PC-9 (cell line): ENCODE measurements at places on chromosomes 5 and 9.

DNA sequence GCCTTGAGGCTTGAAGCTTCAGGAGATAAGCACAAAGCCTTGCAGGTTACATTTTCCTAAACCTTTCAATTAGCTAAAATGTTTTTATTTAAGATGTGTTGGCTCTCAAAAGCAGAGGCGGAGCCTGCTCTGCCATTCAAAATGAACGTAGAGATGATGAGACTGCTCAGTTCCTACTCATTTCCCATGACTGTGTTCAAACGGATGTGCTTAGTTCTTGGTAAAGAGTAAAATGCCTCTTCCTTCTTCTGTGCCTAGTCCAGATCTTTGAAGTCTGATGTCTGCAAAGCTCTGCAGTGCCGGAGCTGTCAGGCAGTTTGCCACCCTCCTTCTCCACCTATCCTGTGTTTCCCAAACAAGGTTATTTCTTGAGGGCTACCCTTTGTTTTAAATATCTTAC, 46.3 kb upstream of the ADAMTSL1 start:
- no peak for DNase-seq

- no peak for DNase-seq
Measured at GRCh38 chr9:19446361-19446861, 37.6 kb downstream of the ACER2 start.

- peak; percentile 86 for DNase-seq
Measured at GRCh38 chr9:92325269-92325990, at the start of the genes CENPP and NOL8. Gene CENPP, plus strand, starts transcription at chr9:92325953. Gene NOL8, minus strand, starts transcription at chr9:92325350. Its CDS starts 1,189 bp downstream, at chr9:92324161.

- no peak for DNase-seq
Measured at GRCh38 chr5:8340739-8341344, 471.9 kb downstream of the MTRR start.

DNA sequence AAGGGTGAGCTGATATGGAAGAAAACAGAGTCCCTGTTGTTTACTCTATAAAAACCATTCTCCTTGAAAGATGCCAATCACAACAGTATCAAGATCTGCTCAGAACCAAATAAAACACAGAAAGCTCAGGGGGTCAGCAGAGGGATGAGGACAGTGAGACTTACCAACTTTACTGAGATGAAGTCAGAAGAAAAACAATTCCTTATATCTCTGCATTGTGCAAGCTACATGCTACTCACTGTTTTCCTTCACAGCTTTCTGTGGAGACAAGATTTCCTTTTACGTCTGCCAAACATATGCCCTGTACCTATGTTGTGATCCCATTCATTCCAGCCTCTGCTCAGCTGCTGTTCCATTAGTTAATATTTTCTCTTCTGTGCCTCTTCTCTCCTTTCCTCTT, 185.6 kb downstream of the TSSK1B start:
- no peak for DNase-seq

- no peak for DNase-seq
Measured at GRCh38 chr5:158174918-158175851, 316.2 kb upstream of the CLINT1 start.

GRCh38 chr9:132409828-132410528, at the start of gene CFAP77:
Gene CFAP77, plus strand, starts transcription at chr9:132410211. Its CDS starts 61 bp downstream, at chr9:132410272.
- DNase-seq = no peak

DNA sequence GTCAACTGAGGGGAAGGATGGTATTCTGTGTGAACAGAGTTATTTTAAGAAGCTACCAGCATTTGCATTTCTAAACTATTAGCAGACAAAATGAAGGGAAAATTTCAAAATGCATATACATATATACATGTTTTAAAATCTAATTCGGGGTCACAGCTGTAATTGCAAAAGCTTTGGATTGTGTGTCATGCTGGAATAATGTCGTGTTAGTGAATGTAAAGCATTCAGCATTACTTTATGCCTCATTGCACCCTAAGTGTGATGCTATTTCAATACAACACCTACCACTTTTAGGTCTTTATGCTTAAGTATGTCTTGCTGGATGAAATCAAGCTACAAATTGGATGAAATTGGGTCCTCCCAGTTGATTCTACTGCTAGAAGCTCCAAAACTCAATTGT, 687.6 kb upstream of the MEF2C start:
- DNase-seq = no peak

GRCh38 chr5:168270476-168270875, 21.0 kb upstream of the WWC1 start:
- DNase-seq = peak; percentile 64

- no peak for DNase-seq
Measured at GRCh38 chr9:2681981-2682380, 35.3 kb upstream of the KCNV2 start.

DNA sequence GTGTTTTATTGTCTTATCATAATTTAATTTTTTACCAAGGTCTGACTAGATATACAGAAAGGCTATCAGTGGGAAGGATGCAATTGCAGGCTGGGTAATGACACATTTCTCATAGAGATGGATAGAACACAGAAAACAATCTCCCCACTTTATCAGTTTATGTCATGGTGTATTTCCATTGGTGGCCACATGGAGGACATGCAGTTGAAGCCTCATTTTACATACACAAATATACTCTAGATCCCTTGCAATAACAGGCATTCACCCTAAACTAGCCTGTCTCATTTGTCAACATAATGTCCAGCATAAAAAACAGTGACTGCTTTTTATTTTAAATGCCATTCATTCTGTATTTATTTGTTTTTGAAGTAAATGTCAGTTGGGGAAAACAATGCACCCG, 526.3 kb downstream of the GABRG2 start:
- no peak for DNase-seq

- no peak for DNase-seq
Measured at GRCh38 chr5:31966936-31967335, 207.2 kb downstream of the GOLPH3 start.

DNA sequence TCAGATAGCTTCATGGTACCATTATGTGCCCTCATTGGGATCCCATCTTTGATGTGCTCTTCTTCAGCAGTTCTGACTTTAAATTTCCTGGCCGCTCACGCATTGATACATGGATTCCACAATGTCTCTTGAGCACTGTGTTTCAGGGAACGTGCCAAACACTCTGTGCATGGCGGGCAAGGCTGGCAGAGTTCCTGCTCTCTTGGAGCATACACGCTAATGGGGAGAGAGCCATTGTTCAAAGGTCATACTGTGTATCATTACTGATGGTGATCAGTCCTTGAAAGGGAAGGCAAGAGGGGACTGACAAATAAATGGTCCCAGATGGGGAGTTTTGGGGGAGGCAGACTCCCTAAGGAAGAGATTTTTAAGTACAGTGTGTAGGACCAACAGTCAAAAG, 52.3 kb downstream of the AMBP start:
- no peak for DNase-seq

DNA sequence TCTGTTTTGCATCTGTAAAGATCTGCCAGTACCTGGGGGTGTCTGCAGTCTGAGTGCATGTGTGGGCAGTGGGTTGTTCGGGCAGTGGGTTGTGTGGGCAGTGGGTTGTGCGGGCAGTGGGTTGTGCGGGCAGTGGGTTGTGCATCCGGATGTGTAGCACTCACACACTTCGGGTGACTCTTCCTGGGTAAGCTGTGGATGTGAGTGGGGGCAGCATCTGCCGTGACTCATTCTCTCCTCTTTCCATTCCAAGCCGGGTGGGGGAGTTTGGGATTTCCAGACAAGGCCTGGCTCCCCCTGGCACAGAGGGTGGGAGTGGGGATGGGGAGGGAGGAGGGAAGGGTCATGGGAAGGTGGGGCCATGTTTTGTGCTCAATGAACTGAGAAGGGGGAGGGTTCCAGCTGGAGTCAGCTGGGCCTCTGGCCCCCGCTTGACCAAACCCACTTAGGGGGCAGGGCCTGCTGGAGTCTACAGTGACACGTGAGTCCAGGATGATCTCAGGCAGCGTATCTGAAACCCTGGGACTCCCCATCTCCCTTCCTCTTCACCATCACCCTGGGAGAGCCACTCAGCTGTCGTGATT, 8.3 kb downstream of the CRB2 start:
- DNase-seq = no peak

GRCh38 chr5:122863240-122863639, 17.8 kb downstream of the SNX24 start:
- DNase-seq = no peak

GRCh38 chr5:31855134-31856040, 216.5 kb downstream of the PDZD2 start:
- DNase-seq = no peak

GRCh38 chr5:10486511-10487344, 45.0 kb downstream of the ROPN1L start:
- no peak for DNase-seq

GRCh38 chr5:168583742-168584482, 4.7 kb upstream of the PANK3 start:
- no peak for DNase-seq

DNA sequence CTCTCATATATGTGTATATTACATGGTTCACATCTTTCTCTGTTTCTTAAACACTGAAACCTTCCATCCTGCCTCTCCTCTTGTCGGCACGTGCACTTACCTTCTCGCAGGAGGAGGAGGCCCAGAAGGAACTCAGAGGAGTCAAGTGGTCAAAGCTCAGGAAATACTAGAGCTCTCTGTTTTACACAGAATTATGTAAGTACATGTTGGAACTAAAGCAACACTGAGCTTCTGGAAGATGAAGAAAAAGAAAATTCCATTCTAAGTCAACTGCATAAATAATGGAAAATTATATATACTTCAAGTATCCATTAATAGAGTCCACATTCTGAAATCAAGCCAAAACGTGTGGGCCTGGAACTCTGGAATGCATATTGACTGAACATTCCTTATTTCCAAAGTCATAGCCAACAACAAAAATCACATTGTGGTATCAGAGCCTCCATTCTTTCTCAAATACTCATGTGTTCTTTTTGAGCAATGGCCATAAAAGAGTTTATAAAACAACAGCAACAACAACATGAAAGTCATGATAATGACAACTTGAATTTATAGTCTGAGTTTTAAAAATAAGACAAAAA, 121.5 kb upstream of the RAI14 start:
- DNase-seq = no peak

- no peak for DNase-seq
Measured at GRCh38 chr5:149832636-149833035, 102.5 kb downstream of the PPARGC1B start.

- no peak for DNase-seq
Measured at GRCh38 chr9:112218908-112219307, 43.8 kb upstream of the SUSD1 start.

DNA sequence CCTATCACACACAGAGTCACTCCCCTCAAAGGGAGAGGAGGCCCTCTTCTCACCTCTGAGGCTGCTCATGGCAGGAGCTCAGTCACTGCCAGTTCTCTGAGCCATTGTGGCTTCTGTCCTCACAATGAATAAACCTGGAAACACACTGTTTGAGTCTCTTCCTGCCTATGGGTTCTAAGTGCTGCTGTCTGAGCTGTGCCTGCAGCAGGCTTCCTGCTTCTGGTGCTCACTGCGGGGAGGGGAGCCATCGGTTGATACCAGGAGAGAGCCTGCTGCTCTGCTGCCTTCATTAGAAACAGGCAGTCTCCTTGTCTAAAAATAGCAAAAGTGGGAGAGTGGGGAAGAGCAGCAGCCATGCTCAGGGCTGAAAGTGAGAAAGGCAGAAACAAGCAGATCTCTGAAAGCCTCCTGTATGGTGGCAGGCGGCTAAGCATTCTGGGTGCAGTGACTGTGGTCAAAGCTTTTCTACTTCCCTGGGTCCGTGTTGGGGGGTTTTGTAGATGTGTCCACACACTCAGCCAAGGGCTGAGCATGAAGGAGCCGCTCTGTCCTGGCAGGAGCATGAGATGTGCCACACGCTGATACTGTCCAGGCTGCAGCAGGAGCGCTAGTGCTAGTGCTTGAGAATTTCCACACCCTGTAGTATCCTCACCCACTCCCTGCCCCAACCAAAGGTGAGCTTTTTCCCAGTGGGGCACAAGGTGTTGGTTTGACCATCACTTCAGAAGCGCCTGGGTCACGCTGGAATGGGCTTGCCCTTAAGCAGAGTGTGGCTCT, 34.2 kb downstream of the PRKACG start:
- DNase-seq = no peak

DNA sequence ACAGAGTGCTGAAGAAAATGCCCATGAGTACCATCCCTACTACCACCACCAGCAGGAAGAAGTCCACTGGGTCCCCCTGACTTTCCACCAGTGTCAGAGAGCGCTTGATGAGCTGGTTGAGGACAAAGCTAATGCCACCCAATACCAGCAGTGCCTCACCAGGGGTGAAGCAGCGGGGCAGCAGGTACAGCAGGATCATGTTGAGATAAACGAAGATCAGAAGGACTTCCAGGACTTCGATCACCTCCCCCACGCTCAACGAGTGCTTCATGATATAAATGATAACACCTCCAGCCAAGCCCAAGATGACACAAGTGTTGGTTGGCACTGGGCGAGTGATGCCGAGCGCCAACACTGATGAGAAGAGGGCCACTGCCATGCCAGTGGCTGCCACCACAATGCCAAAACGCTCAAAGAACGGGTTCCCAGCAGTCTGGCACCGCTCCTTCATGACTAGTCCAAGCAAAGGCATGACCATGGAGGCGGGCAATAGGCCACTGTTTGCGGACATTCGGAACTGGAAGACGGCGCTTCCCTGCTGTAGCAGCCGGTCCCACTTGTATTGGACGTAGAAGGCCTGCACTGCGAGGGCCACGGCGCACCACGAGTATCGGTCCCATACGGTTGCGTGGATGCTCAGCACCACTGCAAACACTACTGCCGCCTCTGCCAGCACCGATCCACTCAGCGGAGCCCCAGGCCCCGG, 679 bp downstream of the DOLK start:
- DNase-seq = no peak

GRCh38 chr5:119332978-119333401, 22.8 kb upstream of the TNFAIP8 start:
- no peak for DNase-seq

GRCh38 chr9:133059623-133060022, 2.2 kb upstream of the CEL start:
- DNase-seq = no peak

DNA sequence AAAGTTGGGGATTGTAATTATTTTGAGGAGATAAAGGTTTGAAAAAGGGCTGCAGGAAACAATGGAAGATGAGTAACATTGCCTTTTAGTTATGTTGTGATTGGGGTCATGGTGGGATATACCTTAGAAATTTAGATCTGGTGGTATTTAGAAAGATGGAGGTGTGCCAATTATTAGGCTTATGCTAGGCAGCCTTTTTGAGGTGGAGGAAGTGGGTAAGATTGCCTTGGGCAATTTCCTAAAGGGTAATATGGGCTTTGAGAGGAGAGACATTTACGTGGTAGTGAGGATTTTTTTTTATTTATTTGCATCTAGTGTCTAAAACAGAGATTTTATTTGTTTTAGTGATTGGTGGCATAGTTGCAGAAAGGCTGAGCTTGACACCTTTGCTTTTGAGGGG, 10.5 kb downstream of the HSPA4 start:
- no peak for DNase-seq

GRCh38 chr9:124222918-124223720, 34.6 kb upstream of the NEK6 start:
- peak; percentile 87 for DNase-seq

DNA sequence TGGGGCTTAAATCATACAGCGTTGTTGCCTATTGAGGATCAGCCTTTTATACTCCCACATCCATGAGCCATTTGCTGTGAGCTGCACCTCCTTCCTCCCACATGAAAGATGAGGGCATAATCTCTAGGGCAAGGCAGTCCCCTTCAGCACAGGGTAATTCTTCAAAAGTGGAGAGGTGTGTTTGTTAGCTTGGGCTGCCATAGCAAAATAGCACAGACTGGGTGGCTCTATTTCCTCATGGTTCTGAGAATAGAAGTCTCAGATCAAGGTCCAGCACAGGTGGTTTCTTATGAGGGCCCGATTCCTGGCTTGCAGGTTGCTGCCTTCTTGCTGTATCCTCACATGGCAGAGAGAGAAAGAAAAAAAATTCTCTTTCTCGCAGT, 121.8 kb upstream of the SLC12A2 start:
- no peak for DNase-seq

- no peak for DNase-seq
Measured at GRCh38 chr9:92135576-92135975, 20.4 kb upstream of the SPTLC1 start.
